ENCODE measurements at places on chromosomes 1 and 21.

GRCh38 chr1:36653850-36654249, 171.1 kb upstream of the CSF3R start:
- DNase-seq: no peak

DNA sequence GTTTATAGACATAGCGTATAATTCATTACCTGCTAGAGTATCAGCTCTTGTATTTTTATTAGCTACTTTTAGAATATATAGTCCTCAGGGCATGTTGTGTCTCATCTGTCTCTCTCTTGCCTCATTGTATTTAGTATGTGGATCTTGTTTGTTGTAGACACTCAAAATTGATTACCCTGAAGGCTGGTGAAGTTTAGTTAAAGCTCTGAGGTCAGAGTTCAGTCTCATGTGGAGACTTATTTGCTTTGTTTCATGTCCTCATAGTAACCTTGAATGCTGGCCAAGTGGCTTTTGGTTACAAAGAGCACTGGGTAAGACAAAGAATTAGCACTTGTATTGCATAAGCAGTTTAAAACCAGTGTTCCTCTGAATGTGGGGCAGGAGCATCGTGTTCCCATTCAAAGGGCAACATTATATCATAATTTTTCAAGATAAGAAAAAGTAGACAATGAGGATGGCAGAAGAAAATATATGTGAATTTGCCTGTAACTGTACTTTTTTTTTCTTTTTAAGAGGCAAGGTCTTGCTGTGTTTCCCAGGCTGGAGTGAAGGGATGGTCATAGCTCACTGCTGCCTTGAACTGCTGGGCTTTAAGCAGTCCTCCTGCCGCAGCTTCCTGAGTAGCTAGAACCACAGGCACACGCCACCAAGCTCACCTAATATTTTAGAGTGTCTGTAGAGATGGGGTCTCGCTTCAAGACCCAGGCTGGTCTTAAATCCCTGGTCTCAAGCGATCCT, 17.4 kb downstream of the CNST start:
- DNase-seq: no peak

- no peak for DNase-seq
These were observed 10.5 kb downstream of the C1orf167 start for GRCh38 chr1:11772458-11772857.

- no peak for DNase-seq
These were observed 2.9 kb downstream of the AJAP1 start for GRCh38 chr1:4657244-4657789.

DNA sequence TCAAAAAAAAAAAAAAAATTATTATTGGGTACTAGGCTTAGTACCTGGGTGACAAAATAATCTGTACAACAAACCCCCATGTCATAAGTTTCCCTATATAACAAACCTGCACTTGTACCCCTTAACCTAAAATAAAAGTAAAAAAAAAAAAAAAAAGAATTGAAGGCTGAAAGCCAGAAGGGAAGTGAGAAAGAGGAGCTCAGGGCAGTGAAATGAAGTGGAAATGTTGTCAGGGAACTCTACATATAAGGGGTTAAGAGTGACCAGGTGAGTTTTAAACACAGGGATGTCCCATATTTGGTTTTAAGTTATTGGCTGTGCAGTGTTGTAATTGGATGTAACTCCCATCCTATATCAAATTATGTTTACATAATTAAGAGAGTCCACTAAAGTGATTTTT, 85.7 kb upstream of the ABCD3 start:
- DNase-seq: no peak

DNA sequence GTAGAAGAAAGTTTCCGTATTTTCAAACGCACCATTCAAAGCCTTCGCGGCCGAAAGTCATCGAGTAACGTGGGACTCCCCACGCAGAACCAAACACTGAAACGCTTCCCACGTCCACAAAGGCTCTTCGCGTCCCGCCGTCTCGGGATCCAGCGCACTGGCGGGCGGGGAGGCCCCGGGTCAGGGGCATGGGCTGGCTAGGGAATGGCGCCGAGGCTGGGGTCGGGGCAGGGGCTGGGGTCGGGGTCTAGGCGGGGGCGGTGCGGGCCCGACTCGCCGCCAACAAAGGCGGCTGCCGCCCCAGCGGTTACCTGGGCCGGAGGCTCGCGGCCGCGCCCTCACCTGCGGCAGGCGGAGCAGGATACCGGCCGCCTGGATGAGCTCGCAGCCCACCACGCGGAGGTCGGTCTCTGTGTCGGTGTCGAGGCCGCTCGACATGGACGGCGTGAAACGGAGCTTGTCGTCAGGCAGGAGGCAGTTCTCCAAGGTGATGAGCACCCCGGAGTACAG, 403 bp downstream of the CCNL2 start:
- DNase-seq: no peak

DNA sequence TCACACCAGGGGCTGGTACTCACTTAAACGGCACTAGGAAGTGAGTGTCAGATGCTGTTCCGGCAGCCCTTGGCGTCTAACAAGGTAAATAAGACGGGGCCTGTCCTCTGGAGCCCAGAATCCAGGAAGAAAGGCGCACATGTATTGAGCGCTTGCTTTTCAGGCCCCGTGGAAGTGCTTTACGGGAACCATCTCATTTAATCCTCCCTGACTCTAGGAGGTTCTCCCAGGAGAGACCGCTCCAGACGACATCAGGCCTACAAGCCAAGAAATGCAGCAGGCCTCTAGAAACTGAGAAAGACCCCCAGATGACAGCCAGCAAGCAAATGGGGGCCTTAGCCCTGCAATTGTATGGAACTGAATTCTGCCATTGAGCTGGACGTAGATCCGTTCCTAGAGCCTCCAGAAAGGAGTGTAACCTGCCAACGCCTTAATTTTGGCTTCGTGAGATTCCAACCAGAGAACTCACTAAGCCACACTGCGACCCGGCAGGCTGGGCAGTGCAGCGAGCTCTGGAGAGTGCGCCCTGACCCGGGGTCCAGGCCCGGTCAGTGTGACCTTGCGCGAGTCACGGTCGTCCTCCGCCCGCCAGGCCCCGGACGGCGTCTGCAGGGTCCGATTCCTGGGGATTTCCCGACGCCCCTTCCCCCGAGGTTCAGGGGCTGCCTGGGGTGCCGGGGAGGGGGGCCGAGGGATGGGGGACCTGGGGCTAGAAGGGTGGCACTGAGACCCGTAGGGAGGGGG, 532 bp upstream of the MANEAL start:
- no peak for DNase-seq

DNA sequence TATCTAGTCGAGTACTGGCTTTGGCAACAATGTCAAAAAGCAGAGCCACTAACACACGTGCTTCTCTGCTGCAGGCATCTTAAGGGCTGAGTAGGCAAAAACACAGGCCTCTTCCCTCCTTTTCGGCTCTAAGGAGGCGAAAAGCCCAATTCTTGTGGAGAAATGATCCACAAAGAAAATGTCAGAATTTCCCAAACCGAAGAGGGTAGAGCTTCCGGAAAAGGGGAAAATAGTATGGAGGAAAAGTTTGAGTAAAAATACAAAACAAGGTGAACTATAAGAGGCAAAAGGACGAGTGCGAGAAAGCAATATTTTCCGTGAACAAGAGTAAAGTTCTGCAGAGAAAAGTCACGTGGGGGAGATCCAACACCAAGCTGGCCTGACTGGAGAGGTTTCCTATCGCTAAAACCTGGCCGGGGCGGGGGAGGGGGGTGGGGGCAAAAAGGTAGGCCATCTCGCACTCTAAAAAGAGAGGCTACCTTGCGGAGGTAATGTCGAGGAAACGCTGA, 551 bp downstream of the ZRANB2 start:
- no peak for DNase-seq

DNA sequence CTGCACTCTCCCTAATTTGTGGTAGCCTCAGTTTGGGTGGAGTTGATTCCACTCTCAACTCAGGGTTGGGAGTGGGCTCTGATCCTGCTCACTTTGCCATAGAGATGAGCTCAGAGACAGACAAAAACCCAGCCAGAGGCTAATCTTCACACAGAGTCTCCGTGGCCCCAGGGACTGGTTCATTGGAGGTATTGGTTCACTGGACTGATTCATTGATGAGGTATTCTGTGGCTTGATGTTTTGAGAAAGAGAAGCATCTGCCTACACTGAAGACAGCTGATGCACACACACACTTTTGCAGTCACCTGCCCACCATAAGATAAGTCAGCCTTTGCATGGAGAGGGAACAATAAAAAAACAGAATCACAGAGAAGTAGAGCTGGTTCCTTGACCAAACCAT, 183.8 kb downstream of the AJAP1 start:
- no peak for DNase-seq

- no peak for DNase-seq
These were observed 18.7 kb upstream of the PAPPA2 start for GRCh38 chr1:176444286-176444685.

- DNase-seq: no peak
These were observed 31.0 kb upstream of the MED18 start for GRCh38 chr1:28297826-28298225.

GRCh38 chr21:45535341-45536081, 6.7 kb downstream of the SLC19A1 start:
- no peak for DNase-seq

DNA sequence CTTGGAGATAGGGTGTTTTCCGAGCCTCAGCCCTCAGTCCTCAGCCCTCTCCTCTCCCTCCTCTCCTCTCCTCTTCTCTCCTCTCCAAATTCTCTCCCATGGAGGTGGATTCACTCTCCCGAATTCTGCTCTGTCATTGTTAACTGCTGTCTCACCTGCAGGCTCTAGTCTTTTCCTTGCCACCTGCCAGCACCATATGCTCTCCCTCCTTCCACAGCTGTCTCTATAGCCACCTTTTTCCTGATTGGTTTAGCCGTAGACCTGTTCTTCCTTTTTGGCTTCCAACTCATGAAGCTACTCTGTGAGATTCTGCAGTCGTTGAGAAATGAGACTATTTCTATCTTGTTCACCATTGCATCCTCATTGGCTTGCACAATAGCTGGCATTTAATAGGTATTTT, 19.7 kb downstream of the COG2 start:
- no peak for DNase-seq

- no peak for DNase-seq
These were observed 26.9 kb downstream of the PTGS2 start for GRCh38 chr1:186653312-186653711.

GRCh38 chr1:63742526-63742925, 31.3 kb upstream of the ROR1 start:
- DNase-seq: no peak

- no peak for DNase-seq
These were observed 594.7 kb downstream of the ADGRL2 start for GRCh38 chr1:82395440-82395839.

- no peak for DNase-seq
These were observed 12.4 kb downstream of the CHAF1B start for GRCh38 chr21:36397606-36398005.

- DNase-seq: peak; percentile 65
These were observed 180.5 kb downstream of the FCRL5 start for GRCh38 chr1:157371826-157372225.

DNA sequence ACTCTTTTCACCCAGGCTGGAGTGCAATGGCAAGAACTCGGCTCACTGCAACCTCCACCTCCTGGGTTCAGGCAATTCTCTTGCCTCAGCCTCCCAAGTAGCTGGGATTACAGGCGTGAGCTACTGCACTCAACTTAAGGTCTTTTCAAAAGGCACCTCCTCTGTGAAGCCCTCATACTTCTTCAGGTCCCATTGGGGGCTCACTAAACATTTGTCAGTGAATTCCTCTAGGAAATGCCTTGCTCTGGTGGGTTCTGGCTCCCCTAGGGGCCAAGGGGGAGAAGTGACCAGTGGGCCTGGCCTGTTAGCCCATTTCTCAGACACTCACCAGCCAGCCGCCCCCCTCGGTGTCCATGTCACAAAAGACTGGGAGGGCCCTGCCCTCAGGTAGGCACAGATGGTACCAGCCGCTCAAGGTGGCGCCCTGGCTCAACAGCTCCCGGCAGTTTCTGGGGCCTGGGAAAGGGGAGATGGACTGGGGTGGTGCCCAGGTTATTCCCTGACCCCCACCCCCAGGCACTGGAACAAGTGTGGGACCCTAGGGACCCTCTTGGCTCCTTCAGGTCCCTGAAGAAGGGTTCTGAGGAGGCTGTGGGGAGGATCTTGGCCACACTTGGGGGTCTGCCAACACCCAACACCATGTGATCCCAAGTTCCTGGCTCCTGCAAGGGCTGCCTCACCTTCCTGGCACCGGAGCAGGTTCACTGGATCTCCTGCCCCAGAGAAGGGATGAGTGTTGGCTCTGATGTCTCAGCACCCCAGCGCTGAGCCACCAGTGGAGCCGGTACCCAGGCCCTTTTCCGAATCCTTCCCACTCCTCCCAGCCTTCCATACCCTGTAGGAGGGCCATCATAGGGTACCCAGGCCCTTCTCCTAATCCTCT, 1.6 kb downstream of the FCN3 start:
- no peak for DNase-seq

GRCh38 chr1:117828201-117828600, 101.2 kb downstream of the GDAP2 start:
- no peak for DNase-seq

- DNase-seq: no peak
These were observed 1.1 kb downstream of the CKS1B start for GRCh38 chr1:154975409-154976059.

GRCh38 chr1:1082239-1082775, 8.2 kb upstream of the RNF223 start:
- no peak for DNase-seq

DNA sequence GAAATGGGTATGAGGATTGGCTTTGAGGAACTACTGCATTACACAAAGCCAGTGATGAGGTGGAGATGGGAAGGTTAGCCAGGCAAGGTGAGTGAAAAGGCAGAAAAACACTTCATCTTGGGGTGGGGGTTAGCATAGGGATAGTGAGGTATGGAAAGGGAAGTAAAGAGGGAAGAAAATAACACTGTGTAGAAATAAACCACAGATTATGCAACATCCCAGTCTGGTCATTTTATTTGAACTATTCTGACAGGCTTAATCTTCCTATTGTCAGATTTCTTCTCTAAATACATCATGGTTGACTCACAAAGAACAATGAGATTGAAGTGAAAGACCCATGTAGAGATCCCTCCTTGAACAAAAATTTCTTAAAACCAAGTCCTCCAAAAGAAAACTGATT, 640.2 kb downstream of the PTPRC start:
- DNase-seq: no peak

DNA sequence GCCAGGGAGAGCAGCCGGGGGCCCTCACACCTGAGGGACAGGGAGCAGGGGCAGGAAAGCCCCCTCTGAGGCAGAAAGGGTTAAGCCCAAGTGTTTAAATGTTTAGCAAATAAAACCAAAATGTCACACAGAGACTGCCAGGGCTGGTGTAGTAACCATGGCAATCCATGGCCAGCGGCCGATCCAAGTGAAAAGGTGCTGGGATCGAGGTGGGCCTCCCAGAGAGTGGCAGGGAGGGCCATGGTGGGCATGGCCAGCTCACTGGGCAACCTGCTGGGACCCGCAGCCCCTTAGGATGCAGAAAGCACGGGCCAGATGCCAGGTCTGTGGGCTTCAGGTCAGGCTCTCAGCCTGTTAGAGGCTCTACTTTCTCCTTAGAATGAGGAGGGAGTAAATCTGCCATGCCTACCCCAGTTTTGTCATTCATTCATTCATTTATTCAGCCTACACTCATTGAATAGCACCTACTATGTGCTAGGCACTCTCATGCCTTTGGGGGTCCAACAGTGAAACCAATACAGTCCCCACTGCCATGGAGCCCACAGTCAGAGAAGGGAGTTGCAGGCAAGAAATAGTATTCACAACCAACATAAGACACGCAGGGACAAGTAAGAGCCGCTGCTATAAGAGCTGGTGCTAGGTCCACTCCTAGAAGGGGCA, 56.1 kb downstream of the KCNN3 start:
- DNase-seq: no peak

GRCh38 chr1:218467101-218468072, 122.3 kb downstream of the TGFB2 start:
- DNase-seq: no peak

Data from CMK (cell line).